Liver (tissue), 10 donors: ENCODE measurements at places on chromosomes 7 and 10.
A peak's percentile ranks its signal among the peaks of the same experiment; 100 is the strongest.

DNA sequence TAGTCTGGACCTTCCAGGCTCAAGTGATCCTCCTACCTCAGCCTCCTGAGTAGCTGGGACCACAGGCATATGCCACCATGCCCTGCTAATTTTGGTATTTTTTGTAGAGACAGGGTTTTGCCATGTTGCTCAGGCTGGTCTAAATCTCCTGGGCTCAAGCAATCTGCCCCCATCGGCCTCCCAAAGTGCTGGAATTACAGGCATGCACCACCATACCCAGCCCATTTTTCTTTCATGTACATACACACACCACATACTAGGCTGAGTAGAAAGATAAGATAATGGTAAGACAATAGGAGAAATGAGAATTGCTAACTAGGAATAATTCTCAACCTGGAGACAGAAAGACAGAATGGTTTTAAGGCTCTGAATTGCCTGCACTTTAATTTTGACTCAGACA lies 83.8 kb downstream of the CPEB3 start:
- no peak for DNase-seq

DNA sequence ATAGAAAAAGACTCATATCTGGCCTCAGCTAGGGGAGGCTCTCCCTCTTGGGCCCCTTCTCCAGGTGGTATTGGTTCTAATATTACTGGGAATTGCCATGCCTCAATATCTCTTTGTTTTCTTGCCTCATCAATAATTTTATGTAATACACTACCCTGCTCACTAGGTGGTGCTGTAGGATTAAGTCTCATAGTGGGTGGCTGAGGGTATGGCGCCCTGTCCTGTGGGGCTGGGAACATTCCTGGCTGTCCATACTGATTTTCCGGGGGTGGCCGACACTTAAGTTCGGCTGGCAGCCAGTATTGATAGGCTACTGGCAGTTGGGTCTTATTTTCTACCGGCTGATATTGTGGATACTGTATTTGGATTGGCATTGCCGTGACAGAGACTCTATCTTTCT lies 9.0 kb upstream of the TAS2R3 start:
- no peak for DNase-seq

DNA sequence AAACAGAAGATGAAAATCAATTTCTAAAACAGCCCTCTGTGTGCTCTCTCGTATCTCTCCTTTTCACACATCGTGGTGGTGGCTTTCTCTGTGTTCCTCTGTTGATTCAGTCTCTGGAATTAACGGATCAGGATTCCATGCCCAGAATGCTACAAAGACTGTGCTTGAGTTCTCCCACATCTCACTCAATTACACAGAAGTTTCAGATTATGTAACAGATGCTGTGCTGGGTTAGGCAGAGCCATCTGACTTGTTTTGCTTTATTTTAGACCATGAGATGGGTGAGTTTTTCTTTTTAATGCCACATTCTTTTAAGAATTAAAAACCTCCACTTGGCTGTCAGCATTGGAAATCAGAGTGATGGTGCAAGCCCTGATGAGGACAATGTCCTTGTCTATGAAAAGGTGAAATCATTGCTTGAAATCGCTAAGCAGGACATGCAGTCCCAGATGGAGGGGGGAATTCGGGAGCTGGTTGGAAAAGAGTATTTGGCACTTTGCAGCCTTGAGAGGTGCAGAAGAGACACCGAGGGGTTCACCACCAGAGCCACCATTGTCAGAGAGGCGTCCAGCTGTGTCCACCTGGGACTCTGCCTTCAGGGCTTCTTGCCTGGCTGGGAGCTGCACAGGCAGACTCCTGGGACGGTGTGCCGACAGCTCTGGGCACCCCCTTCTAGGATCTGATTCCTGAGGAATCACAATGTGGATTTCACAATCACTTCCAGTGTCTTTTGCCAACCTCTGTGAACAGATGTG lies 80.4 kb downstream of the EGFR start:
- DNase-seq = no peak

DNA sequence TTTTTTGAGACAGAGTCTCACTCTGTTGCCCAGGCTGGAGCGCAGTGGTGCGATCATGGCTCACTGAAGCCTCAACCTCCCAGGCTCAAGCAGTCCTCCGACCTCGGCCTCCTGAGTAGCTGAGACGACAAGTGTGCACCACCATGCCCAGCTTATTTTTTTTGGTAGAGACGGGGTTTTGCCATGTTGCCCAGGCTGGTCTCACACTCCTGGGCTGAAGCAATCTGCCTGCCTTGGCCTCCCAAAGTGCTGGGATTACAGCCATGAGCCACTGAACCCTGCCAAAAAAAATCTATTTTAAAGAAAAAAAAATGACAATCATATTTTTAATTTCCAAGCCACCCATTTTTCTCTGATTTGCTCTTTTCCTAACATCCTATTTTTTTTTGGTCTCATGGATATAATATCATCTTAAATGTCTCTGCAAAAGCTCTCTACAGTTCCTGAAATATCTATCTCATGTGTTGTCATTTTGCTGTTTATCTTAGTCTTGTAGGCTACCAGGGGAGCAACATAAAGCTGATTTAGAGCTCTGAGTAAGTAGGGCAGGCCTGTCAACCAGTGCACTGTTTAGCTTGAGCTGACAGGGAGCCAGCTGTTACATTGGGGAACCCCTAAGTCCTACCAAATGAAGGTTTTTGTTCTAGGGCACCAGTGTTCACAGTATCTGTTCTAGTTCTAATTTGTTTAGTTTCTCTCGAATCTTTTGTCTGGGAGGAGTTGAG lies 29.9 kb upstream of the HBP1 start:
- DNase-seq = no peak

- DNase-seq = no peak
Measured at GRCh38 chr7:56199639-56200038, 83.4 kb upstream of the NUPR2 start.

DNA sequence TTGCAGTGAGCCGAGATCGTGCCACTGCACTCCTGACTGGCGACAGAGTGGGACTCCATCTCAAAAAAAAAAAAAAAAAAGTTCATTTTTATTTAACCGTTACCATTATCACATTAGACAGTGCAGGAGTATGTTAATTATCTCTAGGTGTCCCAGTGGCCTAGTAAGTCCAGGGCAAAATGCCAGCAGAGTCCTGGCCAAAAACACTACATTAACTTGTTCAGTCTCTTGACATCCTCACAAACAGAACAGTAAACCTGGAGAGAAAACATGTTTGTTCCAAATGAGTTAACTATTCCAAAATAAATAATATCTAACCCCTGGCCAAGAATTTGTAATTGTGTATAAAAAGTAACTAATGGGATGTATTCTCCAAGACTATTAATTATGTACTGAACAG lies 43.2 kb downstream of the PTPRZ1 start:
- no peak for DNase-seq

GRCh38 chr10:26081459-26081858 lies 135.1 kb upstream of the GAD2 start:
- DNase-seq = no peak

- DNase-seq = no peak
Measured at GRCh38 chr7:87797798-87798403, 78.3 kb downstream of the SLC25A40 start.

- DNase-seq = peak; percentile 53
Measured at GRCh38 chr10:98267894-98268693, at the start of gene LOXL4. TSS of gene LOXL4 (minus strand) at chr10:98268194. CDS start at chr10:98263019, 5,175 bp downstream.

- no peak for DNase-seq
Measured at GRCh38 chr10:47421057-47421952, 37.2 kb upstream of the ZNF488 start.

GRCh38 chr7:84471576-84471975 lies 277.0 kb upstream of the SEMA3A start:
- no peak for DNase-seq

DNA sequence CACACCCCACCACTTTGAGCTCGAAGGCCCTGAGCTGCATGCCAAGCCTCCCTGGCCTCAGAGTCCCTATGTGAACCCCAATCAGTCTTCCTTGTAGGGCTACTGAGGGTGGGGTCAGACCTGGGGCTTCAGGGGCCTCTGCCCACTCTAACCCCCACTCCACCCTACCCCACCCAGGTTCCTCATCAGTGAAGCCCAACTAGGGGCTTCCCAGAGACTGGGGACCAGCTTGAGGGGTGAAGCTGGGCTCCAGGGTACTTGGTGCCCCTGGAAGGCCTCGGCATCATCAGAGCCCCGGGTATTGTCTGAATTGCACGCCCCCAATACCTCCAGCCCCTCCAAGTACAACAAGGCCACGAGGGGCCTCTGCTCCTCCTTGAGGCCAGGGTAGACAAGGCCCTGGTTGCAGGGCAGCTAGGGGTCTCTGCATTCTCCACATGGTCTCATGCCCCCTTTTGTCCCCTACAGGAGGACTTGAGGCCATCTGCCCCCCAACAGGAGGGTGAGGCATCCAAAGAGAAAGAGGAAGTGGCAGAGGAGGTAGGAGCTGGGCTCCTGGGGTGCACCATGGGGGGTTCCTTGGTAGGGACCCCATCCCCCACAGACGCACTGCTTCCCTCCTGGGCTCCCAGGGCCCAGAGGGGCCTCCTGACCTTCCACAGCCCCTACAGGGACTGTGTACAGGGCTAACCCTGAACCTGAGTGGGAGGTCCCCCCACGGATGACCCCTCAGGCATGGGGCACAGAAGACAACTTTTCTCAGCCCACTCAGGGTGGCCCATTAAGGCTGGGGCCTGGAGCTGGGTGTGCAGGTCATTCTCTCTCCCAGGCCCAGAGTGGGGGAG lies 4.0 kb downstream of the SNCG start:
- DNase-seq = peak; percentile 26

DNA sequence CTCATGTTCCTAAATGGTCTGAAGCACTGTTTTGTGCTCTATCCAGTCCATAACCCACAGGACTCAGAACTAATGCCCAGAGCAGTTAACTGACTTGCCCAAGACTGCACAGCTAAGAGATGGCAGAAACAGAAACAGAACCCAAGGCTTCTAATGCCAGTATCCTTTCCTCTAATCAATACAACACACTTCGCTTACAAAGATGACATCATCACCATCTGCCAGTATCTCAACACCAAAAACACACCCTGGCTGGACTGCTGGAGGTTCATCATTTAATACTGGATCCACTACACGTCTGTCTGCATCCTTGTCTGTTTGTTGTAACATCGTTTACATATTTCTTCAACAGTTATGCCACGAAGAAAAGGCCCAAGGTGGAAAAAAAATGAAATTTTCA lies 165.3 kb downstream of the SFMBT2 start:
- DNase-seq = no peak

GRCh38 chr10:76324283-76324682 lies 892.9 kb downstream of the LRMDA start:
- no peak for DNase-seq

- no peak for DNase-seq
Measured at GRCh38 chr10:67225226-67225625, 299.4 kb downstream of the LRRTM3 start.

DNA sequence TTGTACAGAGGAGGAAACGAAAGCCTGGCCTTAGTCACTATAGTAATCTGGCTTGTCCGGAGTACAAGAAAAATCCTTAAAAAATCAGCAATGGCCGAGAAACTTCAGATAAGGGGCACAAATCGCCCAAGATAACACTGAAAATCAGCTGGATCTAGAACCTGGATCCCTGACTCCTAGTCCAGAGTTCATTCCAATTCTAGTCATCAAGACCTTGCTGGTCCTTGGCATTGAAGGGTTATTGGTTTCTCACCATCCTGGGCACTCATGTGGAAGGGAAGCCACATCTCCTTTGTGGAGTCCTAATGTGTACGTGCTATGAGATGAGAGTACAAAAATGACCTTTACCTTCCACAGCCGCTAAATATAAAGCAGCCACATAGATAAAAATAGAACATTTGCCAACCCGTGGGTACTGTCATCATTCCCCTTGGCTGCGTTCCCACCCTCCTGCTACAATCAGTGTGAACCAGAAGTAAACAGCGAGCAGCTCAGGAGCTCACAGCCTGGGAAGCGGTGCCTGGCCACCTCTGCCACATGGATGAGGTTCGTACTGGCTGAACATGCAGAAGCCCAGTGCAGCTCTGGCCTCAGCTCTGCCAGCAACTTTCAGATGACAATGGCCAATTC lies 116.0 kb upstream of the PDLIM1 start:
- peak; percentile 65 for DNase-seq

- DNase-seq = no peak
Measured at GRCh38 chr7:10767771-10768170, 205.9 kb upstream of the PHF14 start.

GRCh38 chr10:77905781-77906180 lies 20.8 kb downstream of the DLG5 start:
- DNase-seq = no peak

DNA sequence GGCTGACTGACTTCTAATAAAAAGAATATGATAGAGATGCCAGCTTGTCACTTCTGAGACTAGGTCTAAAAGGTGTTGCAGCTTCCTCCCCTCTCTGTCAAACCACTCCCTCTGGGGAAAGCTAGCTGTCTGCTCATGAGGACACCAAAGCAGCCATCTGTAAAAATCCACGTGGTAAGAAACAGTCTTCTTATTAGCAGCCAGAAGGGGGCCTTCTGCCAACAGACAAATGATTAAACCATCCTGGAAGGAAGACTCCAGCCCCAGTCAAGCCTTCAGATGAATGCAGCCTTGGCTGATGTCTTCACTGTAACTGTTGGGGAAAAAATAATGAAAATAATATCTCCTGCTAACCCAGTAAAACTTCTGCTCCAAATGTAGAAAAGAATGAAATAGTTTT lies 41.9 kb upstream of the DAGLB start:
- no peak for DNase-seq

DNA sequence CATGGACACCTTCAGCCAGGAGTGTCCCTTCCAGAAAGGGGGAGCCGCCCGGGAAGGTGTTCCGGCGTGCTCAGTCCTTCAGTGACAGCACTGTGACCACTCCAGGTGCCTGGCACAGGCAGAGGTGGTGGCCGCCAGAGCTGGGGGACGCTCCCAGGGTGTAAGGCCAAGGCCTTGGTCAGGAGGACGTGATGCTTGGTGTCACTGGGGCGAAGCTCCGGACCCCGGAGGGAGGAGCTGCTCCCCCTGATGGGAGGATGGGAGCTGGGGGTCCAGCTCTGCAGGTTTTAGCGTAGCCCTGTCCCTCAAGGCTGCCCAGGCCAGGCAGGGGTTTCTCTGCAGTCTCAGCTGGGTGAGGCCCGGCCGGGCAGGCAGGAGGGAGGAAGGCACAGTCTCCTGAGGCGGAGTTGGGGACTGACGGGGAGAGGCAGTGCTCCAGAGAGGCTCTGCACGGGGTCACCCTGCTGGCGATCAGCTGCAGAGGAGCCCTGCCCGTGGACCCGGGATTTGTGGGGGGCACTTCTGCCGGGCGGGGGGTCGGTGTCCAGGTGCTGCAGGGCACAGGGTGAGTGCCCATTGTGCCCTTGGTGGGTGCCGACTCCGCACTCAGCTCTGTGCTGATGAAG lies 56.5 kb upstream of the DNAJB6 start:
- no peak for DNase-seq

GRCh38 chr7:152369518-152369917 lies 66.3 kb downstream of the KMT2C start:
- DNase-seq = no peak

DNA sequence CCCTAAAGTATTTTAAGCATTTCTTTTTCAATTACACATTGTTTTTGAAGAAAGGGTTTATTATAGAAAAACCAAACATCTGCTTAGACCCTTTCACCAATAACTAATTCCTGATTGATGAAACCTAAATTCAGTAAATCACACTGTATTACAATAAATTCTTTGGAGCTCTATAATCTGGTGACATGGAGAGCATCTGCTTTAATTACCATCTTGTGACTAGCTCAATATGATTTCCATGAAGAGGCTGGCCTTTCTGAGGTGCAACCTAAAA lies 9.7 kb downstream of the HYCC1 start:
- no peak for DNase-seq
